ENCODE measurements at places on chromosomes 2 and 18.

- no peak for DNase-seq
Measured at GRCh38 chr2:106115250-106115649, 78.9 kb downstream of the UXS1 start.

GRCh38 chr18:11587846-11588245, 21.6 kb upstream of the SLC35G4 start:
- no peak for DNase-seq

- DNase-seq: no peak
Measured at GRCh38 chr2:38178119-38178518, 102.2 kb upstream of the CYP1B1 start.

- no peak for DNase-seq
Measured at GRCh38 chr2:227461811-227462461, 10.0 kb upstream of the AGFG1 start.

- no peak for DNase-seq
Measured at GRCh38 chr2:53672881-53673522, 94.6 kb upstream of the CHAC2 start.

GRCh38 chr2:200301953-200302858, 4.3 kb upstream of the SPATS2L start:
- DNase-seq: no peak

- no peak for DNase-seq
Measured at GRCh38 chr2:27962006-27962405, 71.5 kb downstream of the BABAM2 start.

GRCh38 chr2:175732531-175732930, 269.5 kb downstream of the LNPK start:
- no peak for DNase-seq

- no peak for DNase-seq
Measured at GRCh38 chr2:145012806-145013205, 492.9 kb upstream of the ZEB2 start.

- DNase-seq: no peak
Measured at GRCh38 chr2:144317071-144317738, 202.7 kb downstream of the ZEB2 start.

- no peak for DNase-seq
Measured at GRCh38 chr2:186429104-186429503, 57.0 kb upstream of the ZC3H15 start.

DNA sequence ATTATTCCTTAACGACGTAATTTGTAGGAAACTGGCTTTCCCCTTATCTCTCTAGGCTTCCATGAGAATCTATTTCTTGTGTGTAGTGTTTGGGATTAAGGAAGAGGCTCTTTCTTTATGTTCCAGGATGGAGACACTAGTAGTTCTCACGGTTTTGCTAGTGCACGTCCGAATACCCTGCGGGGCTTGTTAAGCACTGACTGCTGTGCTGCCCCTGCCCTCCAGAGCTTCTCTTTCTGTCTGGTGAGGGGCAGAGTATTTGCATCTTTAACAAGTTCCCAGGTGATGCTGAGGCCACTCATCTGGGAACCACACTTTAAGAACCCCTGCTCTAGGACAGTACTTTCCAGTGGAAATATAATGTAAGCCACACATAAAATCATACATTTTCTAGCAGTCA, 76.4 kb downstream of the SPATS2L start:
- no peak for DNase-seq

All from stimulated activated CD4-positive, alpha-beta T cell treated with anti-CD3 and anti-CD28 coated beads, Interleukin-1b, Interleukin-23, amount 100 ng/mL, for 48 hours (primary cell).